ENCODE measurements at places on chromosomes 2 and 18.

DNA sequence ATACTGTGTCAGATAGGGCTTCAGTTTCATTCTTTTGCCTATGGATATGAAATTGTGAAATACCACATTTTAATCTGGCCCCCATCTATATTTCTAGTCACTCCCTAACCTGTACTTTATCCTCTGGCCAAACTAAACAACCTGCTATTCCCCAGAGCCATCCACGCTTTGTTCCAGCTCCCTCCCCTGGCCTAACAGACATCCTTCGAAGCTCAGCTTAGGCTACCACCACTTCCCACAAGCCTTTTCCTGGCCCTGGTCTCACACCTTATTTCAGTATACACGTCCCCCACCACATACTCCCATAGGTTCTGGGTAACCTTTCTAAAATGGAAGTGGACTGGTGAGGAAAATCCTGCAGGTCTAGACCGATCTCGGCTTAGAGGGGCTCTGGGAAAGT is 55.4 kb downstream of the MAP4K3 start:
- DNase-seq = no peak

DNA sequence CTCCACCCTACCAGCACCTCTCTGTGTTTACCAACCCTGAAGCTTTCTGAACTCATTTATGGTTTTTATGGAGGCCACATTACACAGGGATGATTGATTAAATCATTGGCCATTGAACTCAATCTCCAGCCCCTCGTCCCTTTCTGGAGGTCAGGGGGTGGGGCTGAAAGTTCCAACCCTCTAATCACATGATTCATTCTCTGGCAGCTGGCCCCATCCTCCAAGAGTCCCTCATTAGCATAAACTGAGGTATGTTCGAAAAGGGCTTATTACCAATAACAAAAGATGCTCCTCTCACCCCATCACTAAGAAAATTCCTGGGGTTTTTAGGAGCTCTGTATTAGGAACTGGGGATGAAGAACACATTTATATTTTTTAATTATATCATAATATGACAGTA is 92.3 kb downstream of the DIS3L2 start:
- no peak for DNase-seq

DNA sequence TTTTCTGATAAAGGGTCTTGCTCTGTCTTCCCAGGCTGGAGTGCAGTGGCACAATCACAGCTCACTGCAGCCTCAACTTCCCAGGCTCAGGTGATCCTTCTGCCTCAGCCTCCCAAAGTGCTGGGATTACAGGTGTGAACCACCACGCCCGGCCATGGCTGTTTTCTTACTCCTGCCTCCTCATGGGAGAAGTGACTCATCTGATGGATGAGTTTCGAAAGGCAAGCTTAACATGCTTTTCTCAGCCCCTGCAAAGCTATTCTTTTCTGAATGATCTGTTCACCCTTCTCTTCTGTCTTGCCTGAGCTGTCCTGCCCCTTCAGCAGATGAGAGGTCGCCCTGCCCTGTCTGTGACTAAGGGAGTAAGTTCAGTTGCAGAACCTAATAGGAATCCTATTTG is 929 bp upstream of the CREG2 start:
- DNase-seq = no peak

DNA sequence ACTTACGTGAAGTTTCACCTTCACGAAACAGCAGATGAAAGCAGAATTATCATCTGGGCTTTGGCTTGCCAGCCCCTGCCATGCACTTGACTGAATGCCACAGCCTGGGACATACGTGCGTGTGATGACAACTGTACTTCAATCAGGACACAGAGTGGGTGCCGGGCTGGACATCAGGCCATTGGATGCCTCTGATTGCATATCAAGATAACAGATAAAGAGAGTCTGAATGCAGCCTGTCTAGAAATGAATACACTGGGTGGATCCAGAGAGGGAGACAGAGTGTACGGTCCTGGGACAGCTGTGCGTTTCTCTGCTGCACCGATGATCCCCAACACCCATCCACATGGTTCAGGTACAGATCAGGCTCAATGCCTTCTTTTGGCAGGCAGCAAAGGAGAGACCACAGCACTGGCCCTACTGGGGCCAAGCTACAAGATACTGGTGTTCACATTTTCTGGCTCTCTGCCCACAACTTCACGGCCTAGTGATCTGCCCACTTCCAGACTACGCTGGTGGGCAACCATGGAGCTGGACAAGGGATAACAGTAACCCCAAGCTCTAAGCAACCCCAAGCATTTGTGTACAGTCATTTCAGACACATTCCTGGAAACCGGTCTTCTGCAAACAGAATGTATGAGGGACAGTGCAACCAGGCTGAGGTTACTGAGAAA is 35.6 kb downstream of the FBLN7 start:
- no peak for DNase-seq

GRCh38 chr2:128489526-128490273 is 171.0 kb upstream of the HS6ST1 start:
- DNase-seq = no peak

DNA sequence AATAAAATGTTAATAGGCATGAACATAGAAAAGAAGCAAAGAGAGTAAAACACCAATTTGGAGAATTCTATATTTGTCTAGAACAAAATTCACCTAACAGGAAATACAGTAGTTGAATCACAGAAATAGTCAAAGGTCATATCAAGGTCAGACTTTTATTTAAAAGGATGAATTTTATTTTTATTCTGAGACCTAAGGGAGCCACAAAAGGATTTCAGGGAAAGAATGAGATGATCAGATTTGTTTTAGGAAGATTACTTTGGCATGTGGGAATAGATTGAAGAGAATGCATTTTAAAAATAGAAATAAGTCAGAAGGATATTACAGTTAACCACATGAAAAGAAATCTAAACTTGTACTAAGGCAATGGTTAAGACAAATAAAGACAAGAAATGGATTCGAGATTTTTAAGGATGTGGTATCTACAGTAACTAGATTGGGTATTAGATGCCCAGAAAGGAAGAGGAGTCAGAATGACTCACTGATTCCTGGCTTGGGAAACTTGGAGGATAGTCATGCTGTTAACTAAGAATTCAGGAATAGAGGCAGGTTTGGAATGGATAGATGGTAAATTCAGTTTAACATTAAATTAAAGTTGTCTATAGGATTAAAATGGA is 56.0 kb downstream of the METTL4 start:
- no peak for DNase-seq

DNA sequence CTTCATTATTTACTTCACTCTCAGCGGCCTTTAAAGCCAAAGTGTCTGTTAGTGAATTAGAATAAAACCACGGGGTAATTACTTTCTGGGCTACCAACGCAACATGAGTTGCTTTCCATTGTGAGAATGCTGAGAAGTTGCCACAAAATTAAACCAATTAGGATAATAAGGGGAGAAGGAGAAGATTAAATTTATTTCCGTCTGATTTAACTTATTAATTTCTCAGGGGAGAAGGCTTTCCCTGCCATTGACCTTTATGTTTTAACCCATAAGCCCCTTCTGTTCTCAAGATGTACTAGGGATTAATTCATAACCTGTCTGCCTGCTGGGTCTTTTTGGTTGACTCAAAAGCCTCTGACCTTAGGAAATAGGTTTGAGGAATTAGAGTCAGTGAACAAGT is 42.3 kb upstream of the IGFBP5 start:
- DNase-seq = no peak

- DNase-seq = no peak
Observed at GRCh38 chr2:186523791-186524190, 37.7 kb downstream of the ZC3H15 start.

GRCh38 chr18:35051641-35052377 is 10.6 kb downstream of the MAPRE2 start:
- no peak for DNase-seq

DNA sequence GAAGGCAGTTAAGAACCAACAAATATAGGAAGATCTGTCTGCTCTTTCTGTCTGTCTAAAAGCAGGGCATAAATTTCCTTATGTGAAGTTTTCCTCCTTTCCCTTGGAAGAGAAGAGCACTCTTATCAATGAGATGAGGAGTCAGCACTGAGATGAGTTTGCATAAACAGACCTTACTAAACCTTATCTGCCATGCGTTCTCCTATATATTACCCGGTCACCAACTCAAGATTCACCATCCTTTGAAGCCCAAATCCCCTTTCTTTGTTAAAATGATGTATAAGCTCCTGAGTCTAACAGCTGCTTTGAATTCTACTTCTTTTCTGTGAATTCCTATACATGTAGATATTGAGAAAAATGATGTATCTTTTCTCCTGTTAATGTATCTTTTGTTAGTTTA is 65.5 kb upstream of the FHL2 start:
- DNase-seq = no peak

- no peak for DNase-seq
Observed at GRCh38 chr18:3520230-3521085, 70.5 kb downstream of the TGIF1 start.

- DNase-seq = no peak
Observed at GRCh38 chr18:58671632-58672564, 633 bp downstream of the MALT1 start.

- DNase-seq = no peak
Observed at GRCh38 chr2:26579025-26579722, 62.0 kb downstream of the CIB4 start.

DNA sequence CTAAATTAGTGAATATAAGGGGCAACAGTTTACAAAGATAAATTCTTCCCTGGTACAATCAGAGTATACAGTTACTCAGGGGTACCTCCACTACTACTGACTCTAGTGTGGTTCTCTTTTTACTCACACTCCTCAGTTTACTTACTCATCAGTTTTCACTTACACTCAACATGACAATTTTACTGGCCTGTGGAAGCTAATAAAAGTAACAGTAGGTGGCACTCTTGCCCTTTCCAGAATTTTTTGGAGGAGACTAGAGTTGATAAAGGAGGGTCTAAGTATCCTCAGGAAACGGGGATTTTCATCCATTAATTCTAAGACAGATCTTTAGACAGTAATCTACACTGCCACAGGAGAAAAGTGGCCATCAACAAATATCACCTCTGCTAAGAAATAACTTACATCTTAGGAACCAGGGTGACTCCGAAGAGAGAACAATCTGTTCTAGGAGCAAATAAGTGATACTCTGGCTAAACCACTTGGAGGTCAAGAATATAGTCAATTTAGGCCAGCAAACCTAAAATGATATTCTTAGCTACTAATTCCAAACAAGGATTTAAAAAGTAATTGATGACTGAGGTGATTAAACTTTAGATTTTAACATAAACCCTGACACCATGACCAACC is 61.3 kb downstream of the ATL2 start:
- DNase-seq = peak; percentile 35

GRCh38 chr2:197798187-197798586 is 6.2 kb upstream of the PLCL1 start:
- no peak for DNase-seq

GRCh38 chr2:148640767-148641166 is 3.8 kb upstream of the EPC2 start:
- no peak for DNase-seq

DNA sequence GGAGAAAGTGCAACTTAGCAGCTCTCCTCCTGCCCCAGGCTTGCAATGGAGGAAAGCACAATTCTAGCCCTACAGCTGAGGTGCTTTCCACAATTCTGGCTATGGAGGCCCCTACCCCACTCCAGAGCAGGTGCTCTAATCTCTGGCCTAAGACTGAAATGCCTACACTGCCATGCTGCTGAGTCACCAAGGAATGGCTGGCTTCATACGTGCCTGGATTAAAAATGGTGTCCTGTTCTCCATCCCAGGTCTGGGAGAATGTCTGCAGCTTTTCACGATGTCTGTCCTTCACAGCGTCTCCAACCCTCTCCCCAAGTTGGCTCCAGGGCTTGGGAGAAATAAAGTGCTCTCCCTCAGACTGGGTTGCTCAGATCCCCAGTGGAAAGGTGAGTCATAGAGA is 48.5 kb downstream of the MBOAT2 start:
- no peak for DNase-seq

Measured in effector memory CD8-positive, alpha-beta T cell (primary cell).